Stimulated activated naive CD8-positive, alpha-beta T cell treated with anti-CD3 and anti-CD28 coated beads, Interleukin-15, amount 100 ng/mL, for 72 hours (primary cell): ENCODE measurements at places on chromosomes 6 and 20.

DNA sequence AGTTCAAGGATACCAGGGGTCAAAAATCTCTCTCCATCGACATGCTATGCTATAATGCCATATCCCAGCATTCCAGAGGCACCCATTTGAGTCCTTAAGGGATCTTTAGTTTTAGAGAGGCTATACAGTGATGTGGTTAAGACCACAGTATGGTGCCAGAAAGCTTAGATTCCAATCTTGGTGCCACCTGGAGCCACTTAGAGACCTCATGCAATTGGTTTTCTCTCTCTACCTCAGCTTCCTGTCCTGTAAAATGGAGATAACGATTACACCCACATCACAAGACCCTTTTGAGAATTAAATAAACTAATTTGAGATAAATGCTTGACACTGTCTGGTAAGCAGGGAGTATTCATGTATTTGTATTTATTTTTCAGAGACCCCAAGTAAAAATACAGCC, 39.0 kb downstream of the PLAGL1 start:
- no peak for DNase-seq

DNA sequence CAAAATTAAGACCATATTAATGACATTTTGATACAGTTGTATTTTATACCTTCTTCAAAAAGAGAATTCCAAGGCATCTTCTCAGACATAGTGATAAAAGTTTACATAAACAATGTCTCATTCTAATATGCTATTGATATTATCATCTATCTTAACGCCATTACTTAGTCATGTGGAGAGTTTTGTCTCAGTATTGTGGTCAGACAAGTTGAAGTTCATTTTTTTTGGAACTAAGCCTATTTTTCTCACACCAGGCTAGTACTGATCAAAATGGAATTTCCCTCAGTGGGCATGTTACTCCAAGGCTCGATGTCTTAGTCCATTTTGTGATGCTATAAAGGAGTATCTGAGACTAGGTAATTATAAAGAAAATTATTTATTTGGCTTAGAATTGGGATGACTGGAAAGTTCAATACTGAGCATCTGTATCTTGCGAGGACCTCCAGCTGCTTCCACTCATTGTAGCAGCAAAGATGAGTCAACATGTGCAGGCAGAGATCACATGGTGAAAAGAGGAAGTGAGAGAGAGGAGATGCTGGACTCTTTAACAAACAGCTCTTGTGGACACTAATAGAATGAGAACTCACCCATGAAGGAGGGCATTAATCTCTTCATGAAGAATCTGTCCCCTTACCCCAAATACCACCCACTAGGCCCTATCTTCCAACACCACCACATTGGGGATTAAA, 825.5 kb upstream of the MANEA start:
- no peak for DNase-seq

GRCh38 chr6:158021814-158022748, 40.4 kb downstream of the SYNJ2 start:
- no peak for DNase-seq

- peak; percentile 42 for DNase-seq
Measured at GRCh38 chr6:118283766-118284165, 264.3 kb upstream of the PLN start.

DNA sequence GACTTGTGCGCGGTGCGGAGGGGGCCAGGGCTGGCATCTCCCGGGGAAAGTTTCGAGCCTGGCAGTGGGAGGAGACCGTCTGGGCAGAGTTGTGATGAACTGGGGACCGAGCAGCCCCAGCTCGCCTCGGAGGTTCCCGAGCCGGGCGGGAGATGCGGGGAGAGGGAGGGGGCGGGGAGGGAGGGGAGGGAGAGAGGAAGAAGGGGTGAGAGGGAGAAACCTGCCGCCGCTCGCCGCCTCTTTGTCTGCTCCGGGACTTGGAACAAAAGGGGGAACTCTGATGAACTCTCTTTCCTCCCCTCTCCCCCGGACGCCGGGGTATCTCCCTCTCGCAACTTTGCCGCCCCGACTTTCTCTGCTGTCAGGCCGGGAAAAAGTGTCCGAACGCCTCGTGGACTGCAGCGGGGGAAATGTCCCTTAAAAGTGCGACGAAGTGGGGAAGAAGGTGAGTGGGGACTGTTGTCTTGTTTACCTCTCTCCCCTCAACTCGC, 72.7 kb downstream of the SOX4 start:
- no peak for DNase-seq

- no peak for DNase-seq
Measured at GRCh38 chr6:92160226-92160625, 1259.1 kb downstream of the EPHA7 start.

DNA sequence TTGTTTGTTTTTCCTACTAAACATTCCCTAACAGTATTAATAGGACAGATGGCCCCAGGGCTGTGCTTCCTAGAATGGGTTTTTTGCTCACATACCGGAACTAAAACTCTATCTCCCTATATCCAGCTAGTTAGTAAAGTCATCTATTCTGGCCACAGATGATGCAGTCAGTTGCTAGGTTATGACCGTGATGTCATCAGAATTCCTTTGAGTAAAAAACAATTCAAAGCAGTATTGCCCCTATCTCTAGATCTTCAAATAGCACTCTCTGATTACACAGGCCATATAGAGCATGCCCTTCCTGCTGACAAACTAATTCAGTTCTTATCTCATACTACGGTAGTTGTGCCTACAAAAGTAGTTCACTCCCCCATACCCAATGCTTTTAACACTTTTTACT, 17.9 kb upstream of the ZNF451 start:
- DNase-seq, result no peak

GRCh38 chr6:52554684-52555280, 22.1 kb downstream of the TRAM2 start:
- DNase-seq, result no peak

DNA sequence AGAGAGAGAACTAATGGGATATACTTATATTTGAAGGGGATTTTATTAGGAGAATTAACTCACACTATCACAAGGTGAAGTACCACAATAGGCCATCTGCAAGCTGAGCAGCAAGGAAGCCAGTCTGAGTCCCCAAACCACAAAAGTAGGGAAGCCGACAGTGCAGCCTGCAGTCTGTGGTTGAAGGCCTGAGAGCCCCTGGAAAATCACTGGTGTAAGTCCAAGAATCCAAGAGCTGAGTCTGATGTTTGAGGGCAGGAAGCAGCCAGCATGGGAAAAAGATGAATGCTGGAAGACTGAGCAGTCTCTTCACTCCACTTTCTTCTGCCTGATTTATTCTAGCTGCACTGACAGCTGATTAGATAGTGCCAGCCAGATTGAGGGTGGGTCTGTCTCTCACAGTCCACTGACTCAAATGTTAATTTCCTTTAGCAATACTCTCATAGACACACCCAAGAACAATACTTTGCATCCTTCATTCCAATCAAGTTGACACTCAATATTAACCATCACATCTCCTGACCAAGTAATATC, 823.9 kb downstream of the PHF3 start:
- no peak for DNase-seq

DNA sequence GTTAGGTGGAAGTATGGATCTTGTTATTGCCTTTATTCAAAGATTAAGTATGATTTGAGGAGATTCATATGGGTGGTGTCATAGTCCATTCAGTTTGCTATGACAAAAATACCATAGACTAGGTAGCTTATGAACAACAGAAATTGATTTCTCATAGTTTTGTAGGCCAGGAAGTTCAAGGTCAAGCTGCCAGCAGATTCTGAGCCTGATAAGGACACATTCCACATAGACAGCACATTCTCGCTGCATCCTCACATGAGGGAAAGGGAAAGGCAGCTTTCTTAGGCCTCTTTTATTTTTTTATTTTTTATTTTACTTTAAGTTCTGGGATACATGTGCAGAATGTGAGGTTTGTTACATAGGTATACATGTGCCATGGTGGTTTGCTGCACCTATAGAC, 27.7 kb downstream of the ME1 start:
- DNase-seq, result no peak

- no peak for DNase-seq
Measured at GRCh38 chr6:5898563-5898962, 108.2 kb downstream of the NRN1 start.

- no peak for DNase-seq
Measured at GRCh38 chr6:17505062-17505476, 95.0 kb upstream of the FAM8A1 start.

DNA sequence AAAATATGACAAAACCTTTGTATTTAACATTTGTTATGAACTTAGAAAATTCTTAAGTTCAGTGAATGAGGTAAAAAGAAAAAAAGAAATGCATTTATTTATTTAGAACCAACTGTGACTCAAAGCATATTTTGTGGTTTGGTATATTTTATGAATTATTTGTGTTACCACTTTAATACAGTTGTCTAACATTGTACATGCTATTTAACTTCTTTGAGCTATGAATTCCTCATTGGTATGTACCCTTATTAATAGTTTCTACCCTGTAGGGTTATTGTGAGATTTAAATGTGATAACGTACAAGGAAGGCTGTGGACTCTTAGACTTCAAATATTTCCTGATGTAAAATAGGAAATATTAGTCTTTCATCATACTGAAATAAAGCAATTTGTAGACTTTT, 162.6 kb downstream of the MMUT start:
- DNase-seq, result no peak

GRCh38 chr6:132511831-132512220, 1.1 kb downstream of the STX7 start:
- DNase-seq, result no peak

DNA sequence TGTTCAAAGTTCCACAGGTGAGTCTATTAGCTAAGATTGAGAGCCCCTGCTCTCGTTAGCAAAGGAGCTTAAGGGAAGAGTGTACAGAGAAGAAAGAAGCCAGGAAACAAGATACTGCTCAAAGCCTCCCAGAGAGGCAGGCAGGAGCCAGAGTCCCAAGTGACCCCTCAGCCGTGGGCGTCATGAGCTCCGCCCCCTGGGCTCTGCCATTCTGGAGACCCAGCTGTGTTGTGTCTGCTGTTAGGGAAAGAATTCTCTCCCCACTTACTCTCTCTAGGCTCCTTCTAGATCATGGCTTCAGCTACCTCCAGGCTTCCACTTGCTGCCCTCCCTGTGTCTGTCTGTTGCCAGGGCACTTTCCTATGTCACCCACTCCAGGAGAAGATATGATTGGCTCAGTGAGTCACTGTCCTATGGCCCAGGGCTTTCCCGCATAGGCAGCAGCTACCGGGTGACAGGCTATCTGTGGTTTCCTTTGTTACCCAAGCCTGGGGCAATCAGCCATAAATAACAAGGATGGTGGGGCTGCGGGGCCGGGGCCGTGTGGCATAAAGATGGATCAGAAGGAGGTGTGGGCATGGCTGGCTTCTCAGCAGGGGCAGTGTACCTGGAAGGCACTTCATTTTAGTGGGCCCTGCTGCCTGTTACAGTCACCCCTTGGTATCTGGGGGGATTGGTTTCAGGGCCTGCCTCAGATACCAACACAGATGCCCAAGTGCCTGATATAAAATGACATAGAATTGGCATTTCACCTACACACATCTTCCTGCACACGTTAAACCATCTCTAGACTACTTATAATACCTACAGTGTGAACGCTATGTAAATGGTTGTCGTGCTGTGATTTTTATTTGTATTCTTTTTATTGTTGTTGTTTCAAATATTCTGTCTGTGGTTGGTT, 118.9 kb downstream of the ARMC2 start:
- DNase-seq, result peak; percentile 15
